ENCODE measurements at places on chromosomes 7 and 10.

DNA sequence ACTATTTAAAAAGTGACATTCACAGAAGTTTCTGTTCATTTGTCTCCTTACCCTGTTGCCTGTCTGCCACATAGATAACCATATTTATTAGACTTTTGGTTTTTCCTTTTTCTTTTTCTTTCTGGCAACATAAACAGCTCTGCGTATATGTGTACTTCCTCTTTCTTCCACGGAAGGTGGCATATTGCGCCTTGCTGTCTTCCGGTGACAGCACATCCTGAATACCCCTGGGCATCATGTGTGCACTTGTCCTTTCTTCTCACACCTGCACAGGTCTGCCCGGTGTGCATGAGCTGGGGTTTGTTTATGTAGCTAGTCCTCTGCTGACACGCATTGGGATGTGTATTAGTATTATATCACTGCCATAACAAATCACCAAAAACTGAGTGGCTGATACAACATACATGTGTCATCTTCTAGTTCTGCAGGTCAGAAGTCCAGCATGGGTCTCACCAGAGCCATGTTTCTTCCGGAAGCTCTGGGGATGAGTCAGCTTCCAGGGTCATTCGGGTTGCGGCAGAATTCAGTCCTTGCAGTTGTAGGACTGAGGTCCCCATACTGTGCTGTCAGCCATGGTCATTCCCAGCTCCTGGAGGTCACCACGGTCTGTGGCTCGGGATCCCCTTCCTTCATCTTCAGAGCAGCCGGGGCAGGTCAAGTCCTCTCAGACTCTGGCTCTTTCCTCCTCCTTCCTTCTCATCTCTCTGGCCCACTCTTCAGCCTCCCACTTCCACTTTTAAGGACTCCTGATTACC is 596.0 kb upstream of the FOXK1 start:
- DNase-seq, result no peak

DNA sequence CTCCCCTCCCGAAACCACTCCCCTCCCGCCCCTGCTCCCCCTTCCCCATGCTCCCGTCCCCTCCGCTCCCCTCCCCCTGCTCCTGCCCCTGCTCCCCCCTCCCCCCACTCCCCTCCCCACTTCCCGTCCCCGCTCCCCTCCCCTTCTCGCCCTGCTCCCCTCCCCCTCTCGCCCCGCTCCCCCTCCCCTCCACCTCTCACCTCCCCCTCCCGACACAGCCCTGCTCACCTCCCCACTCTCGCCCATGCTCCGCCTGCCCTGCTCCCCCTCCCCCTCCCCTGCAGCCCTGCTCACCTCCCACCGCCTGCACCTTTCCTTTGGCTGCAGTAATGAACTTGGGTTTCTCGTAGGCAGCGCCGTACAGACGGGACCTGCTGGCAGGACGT is 49.9 kb upstream of the NKX6-2 start:
- no peak for DNase-seq

- DNase-seq, result no peak
Measured at GRCh38 chr10:26464632-26465280, 26.6 kb downstream of the APBB1IP start.

DNA sequence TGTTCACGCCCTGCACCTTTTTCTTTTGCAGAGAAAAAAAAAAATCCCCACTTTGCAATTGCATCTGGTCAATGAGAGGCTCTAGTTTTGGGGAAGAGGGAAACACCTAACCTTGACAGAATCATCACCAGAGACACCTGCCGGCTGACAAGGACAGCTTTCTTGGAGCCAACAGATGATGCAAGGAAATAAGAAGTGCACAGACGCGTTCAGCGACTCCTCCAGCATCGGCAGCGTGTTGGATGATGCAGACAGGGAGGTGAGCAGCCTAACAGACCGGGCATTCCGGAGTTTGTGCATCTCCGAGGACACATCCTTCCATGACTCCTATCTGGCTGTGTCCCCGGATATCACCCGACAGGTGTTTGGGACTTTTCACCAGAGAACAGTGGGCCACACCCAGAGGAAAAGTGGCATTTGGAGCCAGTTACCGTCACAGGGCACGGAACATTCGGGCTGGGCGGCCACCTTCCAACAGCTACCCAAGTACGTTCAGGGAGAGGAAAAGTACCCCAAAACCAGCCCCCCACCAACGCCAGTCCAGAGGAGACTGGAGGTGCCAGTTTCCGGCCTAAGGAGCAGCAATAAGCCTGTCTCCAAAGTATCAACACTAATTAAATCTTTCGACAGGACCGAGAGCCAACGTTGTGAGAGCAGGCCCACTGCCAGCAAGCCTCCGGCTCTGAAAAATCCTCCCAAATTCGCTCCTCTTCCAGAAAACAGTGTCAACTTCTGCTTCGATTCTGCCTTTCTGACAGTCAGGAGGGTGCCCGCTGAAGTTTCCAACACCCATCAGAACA is 23.6 kb downstream of the C10orf71 start:
- no peak for DNase-seq

GRCh38 chr7:96017877-96018276 is 245.5 kb downstream of the DYNC1I1 start:
- no peak for DNase-seq

GRCh38 chr7:114540291-114540690 is 125.7 kb downstream of the FOXP2 start:
- no peak for DNase-seq

GRCh38 chr10:75623310-75624093 is 192.1 kb downstream of the LRMDA start:
- no peak for DNase-seq

- no peak for DNase-seq
Measured at GRCh38 chr10:78382047-78382446, 348.4 kb downstream of the RPS24 start.

DNA sequence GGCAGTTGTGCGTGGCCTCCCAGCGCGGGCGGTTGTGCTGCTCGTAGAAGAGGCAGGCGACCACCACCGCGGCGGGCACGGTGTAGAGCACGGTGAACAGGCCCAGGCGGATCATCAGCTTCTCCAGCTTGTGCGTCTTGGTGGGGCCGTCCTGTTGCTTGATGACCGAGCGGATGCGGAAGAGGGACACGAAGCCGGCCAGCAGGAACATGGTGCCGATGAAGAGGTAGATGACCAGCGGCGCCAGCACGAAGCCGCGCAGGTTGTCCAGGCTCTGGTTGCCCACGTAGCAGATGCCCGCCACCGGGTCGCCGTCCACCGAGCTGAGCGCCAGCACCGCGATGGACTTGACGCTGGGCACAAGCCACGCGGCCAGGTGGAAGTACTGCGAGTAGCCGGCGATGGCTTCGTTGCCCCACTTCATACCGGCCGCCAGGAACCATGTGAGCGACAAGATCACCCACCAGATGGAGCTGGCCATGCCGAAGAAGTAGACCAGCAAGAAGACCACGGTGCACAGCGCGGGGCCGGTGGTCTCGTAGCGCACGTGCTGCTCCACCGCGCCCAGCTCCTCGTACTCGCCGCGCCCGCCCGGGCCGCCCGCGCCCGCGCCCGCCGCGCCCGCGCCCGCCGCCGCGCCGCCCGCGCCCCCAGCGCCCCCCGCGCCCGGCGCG is 2.2 kb downstream of the FZD8 start:
- peak; percentile 45 for DNase-seq

DNA sequence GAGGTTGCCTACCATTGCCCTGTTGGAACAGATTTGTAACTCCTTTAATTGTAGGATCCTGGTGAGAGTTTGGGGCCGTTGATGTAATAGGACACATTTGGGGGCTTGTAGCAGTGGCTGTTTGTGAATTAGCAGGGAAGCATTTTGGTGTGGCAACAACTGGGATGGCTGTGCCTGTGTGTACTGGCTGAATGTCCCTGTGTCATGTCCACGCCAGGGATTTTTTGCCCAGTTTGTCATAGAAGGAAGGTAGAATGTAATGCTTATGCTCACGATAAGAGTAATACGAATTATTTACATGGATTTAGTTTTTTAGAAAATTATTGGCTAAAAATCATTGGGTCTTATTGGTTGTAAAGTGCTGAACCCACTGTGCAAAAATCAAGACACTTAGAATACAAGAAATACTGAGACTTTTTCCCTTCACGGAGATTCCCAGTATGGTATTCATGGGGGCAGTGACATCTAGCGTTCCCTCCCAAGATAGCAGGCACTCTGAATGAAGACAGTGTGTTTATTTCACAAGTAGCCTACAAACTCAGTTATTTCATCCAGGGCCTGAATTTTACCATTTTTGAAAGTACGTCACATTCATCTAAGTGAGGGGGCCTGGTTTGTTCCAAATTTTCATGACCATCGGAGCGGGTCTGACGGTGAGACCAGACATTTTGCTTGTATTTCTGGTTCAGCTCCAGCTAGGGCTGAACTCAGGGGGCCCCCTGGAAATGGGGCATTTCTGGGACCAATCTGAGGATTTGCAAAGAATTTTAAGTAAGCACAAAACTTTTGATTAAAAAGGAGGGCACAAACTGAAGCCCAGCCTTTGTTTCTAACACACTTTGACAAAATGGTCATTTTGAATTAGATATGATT is 74.7 kb downstream of the CACNB2 start:
- DNase-seq, result peak; percentile 66

DNA sequence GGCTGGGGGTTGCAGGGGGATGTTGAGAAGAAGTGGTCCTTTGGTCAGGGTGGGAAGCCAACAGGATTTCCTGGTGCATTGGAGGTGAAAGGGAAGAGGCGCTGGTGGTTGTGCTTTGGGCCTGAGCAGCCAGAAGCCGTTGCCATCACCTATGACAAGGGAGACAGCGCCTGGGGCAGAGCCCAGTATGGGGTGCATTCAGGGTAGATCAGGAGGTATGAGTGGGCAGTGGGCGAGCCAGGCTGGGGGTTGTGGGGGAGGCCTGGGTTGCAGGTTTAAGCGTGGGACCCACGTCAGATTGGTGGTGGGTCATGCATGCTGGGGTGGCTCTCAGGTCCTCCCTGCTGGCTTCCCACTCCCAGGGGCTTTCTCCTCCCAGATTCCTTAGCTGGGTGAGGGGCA is 6.3 kb upstream of the PILRB start:
- DNase-seq, result no peak

DNA sequence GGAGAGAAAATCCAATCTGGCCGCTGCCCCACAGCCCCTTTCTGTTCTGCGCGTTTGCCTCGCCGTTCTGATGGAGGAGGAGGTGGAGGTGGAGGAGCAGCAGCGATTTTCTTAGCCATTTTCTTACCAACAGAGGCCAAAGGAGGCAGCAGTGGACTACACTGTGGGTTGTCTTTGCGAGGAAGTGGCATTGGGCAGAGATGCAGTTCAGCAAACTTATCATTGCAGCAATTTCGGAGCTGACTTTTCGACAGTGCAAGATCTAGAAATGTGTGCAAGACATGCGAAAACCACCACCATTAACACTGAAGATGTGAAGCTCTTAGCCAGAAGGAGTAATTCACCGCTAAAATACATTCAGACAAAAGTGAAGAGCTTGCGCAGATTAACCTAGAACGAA is 1.9 kb upstream of the ARL4A start:
- DNase-seq, result peak; percentile 54

All from endothelial cell (in vitro differentiated cells).